Head of caudate nucleus (tissue), 42 donors: ENCODE measurements at places on chromosomes 7 and 10.

- no peak for DNase-seq
Measured at GRCh38 chr7:4820967-4821471, 40.8 kb downstream of the PAPOLB start.

DNA sequence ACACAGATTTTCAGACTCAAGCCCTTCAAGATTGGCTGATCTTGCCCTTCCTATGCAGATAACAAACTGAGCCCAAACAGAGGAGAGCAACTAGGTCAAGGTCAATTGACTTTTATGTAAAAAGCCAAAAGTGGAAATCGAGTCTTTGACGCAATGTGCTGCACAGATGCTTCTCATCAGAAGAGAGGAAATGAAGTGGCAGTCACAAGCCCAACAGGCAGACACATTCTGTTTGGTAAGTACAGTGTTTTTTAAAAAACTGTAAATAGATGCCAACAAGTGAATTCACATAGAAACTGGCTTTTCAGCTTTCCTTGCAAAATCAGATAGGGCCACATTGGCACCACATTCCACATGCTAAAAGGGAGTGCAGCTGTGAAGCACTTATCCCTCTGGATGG, 606.6 kb downstream of the KCNMA1 start:
- no peak for DNase-seq

- DNase-seq = peak; percentile 6
Measured at GRCh38 chr10:90960355-90960814, 39.5 kb upstream of the ANKRD1 start.

- no peak for DNase-seq
Measured at GRCh38 chr7:43296306-43296705, 183.9 kb downstream of the HECW1 start.

DNA sequence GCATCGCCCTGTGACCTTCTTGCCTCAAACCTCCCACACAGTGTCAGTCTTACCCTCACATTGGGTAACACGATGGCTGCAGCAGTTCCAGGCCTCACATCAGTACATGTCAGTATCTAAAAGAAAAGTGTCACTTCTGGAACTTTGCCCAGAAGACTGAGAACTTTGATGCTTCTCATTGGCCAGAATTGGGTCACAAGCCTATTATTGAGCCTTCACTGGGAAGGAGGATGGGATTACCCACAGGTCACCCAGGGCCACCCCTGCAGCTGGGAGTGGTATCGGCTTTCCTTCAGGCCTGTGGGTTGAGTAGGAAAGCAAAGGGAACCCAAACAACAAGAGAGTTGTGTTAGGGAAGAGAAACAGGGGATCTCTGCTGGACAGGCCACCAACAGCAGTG, 111.5 kb downstream of the NPY start:
- DNase-seq = no peak

GRCh38 chr10:26554246-26554645, 116.1 kb downstream of the APBB1IP start:
- DNase-seq = no peak

- DNase-seq = no peak
Measured at GRCh38 chr7:7327423-7327822, 145.1 kb downstream of the C1GALT1 start.

DNA sequence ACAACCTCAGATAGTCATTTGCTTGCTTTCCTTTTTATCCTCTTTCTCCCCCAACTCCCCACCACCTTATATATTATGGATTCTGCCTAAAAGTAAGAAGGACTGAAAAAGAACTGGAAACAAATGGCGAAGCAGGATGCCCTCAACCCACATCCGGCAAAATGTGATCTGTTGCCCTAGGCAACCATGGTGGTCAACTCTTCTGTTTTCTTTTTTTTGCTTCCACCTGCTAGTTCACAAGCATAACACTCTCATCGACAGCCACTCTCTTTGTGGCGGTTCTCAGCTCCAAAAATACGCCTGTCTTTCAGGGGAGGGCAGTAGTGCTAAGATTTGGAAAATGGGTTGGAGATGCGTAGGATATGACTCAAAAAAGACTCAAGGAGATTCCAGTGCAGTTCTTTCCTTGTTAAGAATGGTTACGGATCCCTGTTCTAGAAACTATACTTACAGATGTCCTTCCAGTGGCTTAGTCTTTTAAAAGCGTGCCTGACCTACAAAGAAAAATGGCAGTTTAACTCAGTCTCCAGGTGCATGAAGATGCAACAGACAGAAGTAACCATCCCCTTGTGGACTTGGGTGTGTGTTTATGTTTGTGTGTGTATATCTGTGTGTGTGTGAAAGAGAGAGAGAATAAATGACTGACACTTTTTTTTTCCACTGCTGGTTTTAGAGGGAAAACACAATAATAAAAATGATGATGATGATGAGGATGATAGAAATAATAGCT, 10.7 kb downstream of the APBB1IP start:
- DNase-seq = no peak

DNA sequence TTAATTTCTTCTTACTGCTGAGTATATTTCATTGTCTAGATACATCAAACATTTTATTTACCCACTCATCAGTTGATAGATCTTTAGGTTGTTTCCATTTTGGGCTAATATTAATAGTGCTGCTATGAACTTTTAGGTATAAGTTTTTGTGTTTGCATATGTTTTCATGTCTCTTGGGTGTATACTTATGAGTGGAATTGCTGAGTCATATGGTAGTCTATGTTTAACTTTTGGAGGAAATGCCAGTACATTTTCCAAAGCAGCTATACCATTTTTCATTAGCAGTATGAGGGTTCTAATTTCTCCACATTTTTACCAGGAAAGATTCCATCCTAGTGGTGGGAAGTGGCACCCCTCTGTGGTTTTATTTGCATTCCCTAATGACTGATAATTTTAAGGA, 101.1 kb downstream of the ANKRD30A start:
- no peak for DNase-seq

DNA sequence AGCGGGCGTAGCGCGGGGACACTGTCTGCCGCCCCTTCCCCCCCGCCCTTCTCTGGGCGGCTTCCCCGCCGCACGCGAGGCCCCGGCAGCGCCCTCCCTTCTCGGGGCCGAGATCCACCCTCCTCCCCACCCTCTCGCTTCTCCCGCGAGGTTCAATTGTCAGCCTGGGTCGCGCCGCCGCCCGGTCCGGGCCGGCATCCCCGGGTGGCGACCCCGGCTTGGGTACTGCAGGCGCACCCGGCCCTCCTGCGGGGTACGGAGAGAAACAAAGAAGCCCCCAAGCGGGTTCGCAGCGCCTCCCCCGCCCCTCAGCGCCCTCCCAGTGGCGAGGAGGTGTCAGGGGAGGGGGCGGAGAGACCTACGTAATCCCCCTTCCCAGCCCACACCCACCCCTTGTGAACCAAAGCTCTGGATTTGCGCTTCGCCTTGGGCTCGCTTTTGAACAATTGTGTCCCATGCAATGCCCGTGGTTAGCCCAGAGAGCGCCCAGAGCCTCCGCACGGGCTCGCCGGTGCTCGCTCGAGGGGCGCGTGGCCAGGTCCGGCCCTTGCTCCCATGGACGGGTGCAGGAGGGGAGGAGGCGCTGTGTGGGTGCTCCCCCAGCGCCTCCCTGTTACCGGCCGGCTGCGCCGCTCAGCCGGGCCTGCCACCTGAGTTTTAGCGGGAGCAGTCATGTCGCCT, 634 bp downstream of the HECW1 start:
- peak; percentile 45 for DNase-seq

DNA sequence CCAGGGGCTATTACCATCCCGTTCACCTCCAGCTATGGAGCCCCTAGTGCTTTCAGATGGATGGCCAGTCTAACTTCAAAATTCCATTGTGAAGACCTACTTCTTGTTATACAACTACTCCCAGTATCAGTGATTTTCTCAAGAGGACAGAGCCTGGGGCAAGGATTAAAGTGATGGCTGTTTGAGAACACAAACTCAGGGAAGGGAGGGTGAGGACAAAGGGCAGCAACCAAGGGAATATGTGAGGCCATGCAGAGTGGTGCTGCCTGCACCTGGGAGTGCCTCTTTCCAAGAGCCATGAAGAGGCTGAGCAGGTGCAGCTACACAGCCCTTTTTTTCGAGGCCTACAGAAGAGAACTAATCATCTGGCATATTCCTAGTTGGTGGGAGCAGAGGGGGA, 303.5 kb upstream of the BMPER start:
- DNase-seq = no peak

- no peak for DNase-seq
Measured at GRCh38 chr7:45585628-45586027, 11.5 kb downstream of the ADCY1 start.

DNA sequence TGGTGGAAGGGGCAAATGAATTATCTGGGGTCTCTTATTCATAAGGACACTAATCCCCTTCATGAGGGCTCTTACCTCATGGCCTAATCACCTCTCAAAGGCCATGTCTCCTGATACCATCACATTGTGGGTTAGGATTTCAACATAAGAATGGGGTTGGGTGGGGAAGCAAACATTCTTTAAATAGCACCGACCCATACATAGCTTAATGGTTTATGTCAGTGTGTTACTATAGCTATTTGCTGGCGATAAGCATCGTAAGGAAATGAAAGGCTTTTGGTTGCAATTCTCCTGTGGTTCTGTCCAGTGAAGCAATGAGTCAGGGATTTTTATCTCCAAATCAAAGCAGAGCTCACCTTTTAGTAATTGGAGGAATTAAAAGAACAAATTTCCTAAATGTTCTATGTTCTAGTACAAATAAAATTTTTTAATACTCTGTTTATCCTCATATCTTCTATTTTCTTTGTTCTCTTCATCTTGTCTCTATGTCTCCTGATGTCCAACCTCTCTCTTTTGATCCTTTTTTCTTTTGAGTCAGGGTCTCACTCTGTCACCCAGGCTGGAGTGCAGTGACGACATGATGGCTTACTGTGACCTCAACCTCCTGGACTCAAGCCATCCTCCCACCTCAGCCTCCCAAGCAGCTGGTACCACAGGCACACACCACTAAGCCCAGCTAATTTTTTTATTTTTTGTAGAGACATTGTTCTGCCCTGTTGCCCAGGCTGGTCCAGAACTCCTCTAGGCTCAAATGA, 57.0 kb upstream of the GLCCI1 start:
- DNase-seq = no peak

DNA sequence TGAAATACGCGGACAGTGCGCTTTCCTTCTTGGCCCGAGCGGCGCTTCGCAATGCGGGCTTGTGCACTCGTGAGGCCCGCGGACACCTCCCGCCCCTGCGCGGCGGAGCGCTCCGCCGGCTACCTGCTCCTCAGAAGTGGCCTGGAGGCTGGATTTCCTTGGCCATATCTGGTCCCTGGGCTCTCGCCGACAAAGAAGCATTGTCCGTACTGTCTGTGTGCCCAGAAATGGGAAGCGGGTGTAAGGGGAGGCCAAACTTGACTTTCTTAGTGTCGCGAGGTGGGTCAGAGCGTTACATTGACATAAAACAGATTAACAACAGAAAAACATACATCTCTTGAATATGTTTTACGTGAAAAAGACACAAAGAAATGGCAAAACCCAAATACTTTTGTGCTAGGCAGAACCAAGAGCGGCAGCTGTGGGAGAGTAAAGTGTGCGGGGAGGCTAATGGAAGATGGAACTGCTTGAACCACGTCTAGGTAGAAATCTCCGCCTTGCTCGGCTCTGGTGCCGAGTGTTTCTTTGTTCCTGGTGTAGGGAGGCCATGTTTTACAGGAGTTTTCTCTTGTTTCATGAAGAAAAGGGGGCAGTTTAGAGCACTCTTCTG, 1.4 kb downstream of the LANCL2 start:
- DNase-seq = no peak

- DNase-seq = no peak
Measured at GRCh38 chr10:62690703-62691102, 113.8 kb upstream of the ADO start.

DNA sequence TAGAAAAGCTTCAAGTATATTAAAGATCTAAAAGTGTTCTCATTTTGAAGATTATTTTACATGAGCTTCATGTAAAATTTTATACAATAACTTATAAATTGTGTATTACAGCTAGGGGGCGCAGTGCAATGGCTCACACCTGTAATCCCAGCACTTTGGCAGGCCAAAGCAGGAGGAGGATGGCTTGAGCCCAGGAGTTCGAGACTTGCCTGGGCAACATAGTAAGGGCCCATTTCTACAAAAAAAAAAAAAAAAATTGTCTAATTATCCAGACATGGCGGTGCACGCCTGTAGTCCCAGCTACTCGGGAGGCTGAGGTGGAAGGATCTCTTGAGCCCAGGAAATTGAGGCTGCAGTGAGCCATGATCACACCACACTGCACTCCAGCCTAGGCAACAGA, 16.6 kb downstream of the ACBD5 start:
- DNase-seq = peak; percentile 49

- no peak for DNase-seq
Measured at GRCh38 chr10:131911451-131911850, 10.6 kb downstream of the PPP2R2D start.

DNA sequence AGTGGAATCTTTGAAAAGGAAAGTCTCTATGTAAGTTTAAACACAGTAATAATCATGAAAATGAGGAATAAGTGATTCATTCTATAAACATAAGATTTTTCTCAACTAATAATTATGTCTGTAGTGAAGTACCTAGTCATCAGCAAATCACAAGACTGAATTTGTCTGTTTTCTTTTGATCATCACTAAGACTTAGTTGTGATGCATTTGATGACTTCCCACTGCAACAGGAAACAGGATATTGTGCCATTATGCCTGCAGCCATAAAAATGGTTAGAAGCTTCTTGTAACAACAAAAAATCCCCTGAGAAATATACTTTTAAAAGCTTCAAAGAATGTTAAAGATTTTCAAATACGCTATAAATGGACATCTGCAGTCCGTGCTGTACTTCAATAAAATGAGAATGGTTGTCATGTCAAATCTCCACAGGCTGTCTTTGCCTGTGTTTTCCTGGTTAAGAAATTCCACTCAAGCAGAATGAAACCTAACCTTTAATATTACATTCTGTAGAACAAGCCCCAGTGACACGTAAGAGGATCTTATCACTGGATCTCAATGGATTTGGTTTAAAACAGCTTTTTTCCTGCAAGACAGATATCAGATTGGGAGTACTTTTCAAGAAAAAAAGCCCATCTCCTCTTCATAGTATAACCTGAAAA, 1262.3 kb upstream of the PHF14 start:
- no peak for DNase-seq

DNA sequence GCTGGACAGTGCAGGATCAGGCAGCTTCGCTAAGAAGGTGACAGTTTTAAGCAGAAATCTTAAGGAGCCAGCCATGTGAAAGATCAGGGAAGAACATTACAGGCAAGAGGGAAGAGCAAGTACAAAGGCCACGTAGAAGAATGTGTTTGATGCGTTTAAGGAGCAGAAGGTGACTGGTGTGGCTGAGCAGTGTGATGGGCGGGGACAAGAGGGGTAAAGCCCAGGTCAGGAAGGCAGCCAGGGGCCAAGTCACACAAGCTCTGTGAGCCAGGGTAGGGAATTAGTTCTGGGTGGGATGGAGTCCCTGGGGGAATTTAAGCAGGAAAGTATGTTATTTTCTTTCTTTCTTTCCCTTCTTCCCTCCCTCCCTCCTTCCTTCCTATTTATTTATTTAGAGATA, 166.9 kb downstream of the SH3PXD2A start:
- no peak for DNase-seq
